ENCODE measurements at places on chromosomes 6 and 20.

DNA sequence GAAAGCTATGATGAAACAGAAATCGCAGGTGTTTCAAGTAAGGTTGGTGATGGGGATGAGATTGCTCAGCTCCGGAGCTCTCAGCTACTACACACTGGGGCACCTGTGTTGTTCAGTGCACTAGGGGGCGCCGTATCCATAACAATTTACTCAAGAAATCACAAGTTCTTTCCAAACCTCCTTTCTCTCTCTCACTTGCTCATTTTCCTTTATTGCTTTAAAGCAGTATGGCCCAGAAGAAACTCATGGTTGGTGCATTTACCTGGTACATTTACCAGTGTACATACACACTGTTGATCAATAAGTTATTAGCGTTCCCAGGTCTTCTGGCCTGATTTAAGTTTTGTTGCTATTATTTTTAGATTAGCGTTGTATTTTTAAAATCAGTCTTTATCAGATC is 235.2 kb upstream of the TAB2 start:
- peak; percentile 63 for DNase-seq

DNA sequence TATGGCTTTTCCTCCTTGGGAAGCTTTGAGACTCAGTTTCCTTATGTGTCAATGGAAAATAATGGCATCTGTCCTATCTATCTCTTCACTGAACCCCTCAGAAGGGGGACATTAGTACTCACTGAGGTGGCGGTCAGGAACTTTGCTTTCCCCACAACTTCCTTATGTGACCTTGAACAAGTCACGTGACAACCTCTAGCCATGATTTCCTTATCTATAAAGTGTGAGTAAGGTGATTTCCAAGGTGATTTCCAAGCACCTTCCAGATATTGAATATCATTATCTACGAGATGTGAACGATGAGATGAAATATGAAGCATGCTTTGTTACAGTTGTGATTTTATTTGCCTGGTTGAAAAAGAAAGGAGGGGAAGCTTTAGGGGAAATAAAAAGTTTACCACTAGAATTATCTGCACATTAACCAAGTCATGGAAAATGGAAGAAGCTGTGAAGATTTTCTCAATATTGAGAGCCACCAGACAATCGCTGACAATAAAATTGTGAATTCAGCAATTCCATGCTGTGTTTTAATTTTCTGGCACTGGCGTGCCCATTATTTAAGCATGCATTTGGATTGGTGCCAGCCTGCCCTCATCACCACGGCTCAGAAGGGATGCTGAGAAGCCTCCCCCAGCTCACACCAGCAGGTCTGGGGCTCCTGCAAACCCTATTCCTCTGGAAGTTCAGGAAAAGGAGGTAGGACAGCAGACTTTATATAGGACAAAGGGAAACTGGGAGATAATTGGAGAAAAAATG is 255.3 kb downstream of the CD83 start:
- no peak for DNase-seq

GRCh38 chr20:50733644-50734349 is 2.4 kb downstream of the PARD6B start:
- DNase-seq, result no peak

GRCh38 chr6:135088818-135089809 is 34.5 kb upstream of the HBS1L start:
- DNase-seq, result no peak

DNA sequence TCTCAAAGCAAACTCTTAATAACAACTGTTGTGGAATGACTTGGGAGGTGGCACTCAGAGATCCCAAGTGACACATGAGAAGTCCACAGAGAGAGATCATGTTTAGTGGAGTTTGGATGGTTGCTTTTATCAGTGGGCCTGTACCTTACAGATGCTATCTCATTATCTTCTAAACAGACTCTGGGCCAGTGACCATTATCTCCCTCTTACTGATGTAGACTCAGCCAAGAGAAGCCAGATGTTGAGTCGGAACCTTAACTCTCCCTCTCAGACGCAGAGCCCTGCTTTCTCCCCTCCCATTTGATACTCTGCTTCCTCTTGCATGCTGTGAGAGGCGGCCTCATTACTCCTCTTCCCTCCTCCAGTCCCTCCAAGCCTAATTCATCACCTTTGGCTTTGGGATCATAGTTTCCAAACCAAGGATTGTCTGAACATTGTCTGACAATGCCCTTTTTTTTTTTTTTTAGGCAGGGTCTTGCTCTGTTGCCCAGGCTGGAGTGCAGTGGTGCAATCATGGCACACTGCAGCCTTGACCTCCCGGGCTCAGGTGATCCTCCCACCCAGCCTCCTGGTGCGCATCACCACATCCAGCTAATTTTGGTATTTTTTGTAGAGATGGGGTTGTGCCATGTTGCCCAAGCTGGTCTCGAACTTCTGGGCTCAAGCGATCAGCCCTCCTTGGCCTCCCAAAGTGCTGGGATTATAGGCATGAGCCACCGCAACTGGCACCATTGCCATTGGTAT is 4.5 kb upstream of the DDR1 start:
- DNase-seq, result no peak

- DNase-seq, result no peak
Observed at GRCh38 chr6:16321341-16321710, 82.9 kb downstream of the GMPR start.

DNA sequence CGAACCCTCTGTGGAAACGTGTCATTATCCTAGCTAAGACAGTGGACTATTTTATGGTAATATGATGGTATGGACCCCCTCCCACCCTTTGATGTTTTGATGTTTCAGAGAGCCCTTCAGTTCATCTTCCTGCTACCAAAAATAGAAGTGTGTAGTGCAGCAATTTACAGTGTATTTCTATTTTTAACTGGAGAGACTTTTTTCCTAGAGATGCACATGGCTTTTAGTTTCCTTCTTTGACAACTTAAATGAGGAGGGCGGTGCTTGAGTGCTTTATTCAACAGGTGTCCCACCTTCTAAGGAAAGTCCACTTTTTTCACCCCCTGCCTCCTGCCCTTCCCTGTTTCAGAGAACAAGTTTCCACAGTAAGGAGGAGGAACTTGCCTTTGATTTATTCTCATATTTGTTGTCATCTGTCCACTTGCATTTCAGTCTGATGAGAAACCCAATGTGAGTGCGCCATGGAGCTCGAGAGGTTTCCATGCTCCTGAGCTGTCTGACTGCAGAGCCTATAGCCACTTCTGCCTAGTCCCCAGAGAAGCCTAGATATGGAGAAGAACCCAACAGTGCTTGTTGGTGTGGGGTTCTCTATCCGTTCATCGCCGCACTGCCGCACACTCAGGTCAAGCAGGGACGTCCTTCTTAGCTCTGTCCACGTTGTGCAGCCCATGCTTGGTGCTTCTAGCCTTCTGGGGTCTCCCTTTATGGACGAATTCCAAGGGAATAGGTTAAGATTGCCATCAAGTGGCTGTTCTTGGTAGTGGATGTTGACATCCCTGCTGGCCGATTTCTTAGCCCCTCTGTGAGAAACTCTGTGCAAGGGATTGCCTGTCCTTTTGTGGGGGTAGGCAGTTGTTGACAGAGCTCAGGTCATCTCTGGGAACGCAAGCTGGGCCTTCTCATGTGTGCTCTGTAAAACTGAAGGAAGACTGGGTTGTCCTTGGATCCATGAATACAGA is 144.2 kb downstream of the JARID2 start:
- DNase-seq, result no peak

GRCh38 chr6:112842330-112842685 is 495.2 kb downstream of the RFPL4B start:
- no peak for DNase-seq

DNA sequence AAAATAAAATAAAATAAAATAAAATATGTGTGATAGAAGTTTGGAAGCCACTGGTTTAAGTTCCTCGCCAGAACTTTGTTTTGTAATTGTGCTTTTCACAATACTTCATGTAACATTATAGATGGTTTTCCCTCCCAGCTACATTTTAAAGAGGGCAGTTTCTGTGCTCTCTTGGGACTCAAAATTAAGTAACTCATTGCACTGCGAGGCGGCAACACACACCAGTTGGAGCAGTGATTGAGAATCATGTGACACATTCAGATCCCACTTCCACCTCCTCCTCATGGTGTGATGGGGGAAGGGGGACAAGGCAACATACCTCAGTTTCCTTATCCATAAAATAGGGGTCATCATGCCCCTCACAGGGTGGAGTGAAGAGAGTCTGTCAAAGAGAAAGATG is 7.5 kb downstream of the C2 start:
- DNase-seq, result no peak

- no peak for DNase-seq
Observed at GRCh38 chr6:157879034-157879872, 56.2 kb downstream of the SNX9 start.

GRCh38 chr20:17648791-17649730 is 33.0 kb downstream of the RRBP1 start:
- DNase-seq, result no peak

- no peak for DNase-seq
Observed at GRCh38 chr6:113526553-113526952, 330.6 kb upstream of the MARCKS start.

DNA sequence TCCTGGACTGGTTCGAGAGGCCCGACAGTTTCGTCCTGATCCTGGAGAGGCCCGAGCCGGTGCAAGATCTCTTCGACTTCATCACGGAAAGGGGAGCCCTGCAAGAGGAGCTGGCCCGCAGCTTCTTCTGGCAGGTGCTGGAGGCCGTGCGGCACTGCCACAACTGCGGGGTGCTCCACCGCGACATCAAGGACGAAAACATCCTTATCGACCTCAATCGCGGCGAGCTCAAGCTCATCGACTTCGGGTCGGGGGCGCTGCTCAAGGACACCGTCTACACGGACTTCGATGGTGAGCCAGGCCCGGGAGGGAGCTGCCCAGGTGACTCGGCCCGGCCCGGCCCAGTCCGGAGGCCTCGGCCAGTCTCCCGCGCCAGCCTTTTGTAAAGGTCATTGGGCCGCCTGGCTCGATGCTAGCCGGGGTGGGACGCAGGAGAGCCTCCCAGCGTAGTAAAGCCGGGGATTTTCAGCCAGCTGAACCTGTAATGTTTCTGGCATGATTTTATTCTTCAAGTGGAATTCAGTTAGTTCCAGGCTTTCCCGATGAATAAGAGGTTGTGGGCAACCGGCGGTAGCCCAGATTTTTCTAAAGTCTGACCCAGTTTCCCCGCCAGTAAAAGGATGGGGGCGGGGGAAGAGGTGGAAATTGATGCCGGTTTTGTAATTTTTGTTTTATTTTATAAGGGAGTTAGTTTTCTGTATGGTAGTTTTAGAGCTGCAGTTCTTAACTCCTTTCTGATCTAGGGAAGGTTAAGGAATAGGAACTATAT is 1.4 kb downstream of the PIM1 start:
- no peak for DNase-seq

GRCh38 chr6:107144666-107145065 is 29.4 kb upstream of the BEND3 start:
- no peak for DNase-seq

GRCh38 chr6:12538881-12539357 is 177.6 kb upstream of the PHACTR1 start:
- DNase-seq, result no peak

DNA sequence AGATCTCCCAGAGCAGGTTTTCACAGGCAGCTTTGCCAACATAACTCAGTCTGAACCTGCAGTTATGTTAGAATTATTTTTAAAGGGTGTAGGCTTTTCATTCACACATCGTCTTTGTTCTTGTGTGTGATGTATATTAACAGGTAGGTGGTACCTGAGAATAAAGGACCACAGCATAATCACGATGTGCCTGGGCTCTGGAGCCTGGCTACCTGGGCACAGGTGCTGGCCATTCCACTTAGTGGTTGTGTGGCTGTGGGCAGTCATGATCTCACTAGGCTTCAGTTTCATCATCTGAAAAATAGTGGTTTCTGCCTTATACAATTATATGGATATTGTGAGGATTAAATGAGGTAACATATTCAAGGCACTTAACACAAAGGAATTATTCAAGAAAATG is 6.4 kb downstream of the CD109 start:
- DNase-seq, result no peak

DNA sequence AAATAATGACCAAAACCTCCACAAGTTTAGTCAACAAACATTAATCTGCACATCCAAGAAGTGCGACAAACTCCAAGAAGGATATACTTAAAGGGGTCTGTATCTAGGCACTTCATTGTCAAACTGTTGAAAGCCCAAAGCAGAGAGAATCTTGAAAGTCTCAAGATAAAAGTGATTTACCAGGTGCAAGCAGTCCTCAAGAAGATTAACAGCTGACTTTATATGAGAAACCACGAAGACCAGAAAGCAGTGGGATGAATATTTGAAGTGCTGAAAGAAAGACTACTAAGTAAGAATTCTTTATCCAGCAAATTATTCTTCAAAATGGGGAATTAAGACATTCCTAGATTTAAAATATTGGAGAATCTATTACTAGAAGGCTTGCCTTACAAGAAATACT is 58.4 kb upstream of the BLCAP start:
- no peak for DNase-seq

DNA sequence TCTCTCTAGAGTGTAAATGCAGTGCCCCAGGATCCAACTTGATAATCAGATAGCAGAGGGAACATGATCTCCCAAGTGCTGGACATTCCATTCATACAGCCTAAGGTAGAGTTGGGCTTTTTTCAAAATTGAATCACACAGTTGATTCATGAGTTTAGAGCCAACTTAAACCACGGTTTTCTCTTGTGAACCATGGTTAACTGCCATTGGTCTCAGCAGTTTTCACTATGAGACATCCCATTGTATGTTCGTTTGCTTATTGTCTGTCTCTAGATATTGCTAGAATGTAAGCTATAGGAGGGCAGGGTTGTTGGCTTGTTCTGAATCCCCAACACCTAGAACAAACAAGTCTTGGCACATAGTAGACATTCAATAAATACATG is 37.2 kb upstream of the TAF8 start:
- DNase-seq, result no peak

DNA sequence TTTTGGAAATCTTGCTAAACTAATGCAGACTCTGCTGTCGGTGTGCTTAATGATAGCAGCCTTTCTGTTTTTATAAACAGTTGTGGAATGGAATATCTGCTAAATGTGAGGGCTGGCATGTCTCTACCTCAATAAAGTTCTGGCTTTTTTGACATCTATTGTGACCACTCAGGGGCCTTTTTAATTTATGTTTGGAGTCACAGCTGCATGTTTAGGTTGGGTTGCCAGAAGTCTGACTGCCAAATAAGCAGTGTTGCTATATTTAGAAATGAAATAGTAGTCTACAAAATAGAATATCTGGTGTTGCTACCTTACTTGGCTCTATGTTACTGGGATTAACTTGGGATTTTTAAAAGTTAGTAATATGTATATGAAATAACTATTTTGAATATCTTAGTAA is 125.1 kb upstream of the LOC128125822 start:
- no peak for DNase-seq
